Activated CD4-positive, alpha-beta T cell treated with anti-CD3 and anti-CD28 coated beads for 4 hours (primary cell): ENCODE measurements at places on chromosomes 7 and 10.

DNA sequence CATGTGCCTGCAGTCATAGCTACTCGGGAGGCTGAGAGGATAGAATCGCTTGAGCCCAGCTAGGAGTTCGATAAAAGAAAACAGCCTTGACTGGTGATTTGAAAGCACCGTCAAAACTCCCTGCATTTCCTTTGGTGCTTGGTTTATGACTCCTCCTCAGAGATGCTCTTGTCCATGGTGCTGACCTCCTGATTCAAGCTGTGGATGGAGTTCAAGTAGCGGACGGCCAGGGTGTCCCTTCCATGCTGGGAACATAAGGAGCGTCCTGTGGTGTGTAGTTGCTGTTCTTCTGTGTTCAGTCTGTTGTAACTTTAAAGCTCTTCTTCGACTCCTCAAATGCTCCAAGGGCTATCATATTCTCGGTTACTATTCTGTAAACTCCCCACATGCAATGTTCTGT is 382.5 kb upstream of the KIAA1217 start:
- no peak for DNase-seq

DNA sequence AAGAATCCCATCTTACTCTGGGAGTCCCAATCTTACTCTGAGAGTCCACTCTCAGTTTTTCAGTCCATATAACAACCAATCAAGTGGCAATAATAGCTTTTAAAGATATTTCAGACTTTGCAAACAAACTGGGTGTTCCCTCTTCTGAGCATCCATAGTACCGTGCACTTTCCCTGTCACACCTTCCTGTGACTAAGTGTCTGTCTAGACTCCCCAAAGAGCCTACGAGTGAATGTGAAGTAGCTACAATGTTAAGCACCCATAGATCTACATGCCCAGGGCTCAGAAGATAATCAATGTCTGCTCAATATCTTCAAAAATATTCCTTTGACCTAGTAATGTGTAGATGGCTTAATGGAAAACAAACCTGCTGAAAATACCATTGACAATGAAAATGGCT is 95.6 kb upstream of the ASAH2 start:
- no peak for DNase-seq

DNA sequence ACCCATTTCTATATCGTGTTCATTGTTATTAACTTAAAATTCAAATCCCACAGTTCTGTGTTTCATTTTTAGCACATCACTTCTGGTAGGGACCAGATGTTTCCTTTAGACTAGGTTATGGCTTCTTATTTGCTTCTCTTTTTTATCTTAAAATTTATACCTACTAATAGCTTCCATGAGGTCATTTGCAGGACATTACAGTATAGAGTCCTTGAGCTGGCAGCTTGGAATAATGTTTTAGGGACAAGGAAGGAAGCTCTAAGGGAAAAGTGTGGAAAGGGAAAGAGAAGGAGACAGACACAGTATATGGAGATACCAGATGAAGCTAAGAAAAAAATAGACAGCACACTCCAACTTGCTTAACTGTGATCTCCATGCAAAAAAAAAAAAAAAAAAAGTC is 48.8 kb upstream of the CD36 start:
- DNase-seq: no peak

DNA sequence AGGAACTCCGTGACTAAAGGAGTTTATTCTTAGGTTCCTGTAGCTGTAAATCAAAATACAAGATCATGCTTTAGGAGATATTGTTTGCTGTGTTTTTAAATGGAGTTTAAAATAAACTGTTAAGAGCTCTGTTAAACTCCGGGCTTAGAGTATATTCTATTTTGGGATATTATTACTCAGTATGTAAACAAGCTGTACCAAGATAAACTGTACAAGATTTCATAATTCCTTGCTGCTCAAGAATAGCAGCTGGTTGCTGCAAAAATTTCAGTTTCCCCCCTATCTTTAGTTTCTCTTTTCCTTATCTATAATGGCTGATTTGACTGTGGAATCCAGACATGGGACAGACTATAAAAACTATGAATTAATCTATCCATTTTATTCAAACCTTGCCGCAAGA is 215.7 kb downstream of the HTR7 start:
- no peak for DNase-seq

DNA sequence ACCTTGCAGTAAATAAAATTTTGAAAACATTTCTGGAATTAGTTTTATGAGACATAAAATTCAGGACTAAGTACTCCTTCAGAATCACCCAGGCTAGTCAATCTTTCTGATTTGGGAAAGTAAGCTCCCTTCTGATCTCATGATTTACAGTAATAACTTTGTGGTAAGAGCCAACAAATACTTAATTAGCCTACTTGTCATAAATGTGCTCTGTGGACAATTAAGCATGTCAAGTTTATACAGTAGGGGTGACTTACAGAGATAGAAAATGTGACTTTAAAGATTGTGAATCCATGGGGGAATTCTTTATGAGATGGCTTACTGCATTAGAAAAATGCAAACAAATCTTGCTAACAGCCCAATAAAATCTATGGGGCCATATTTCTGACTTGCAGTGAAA is 616.9 kb upstream of the GHITM start:
- no peak for DNase-seq

- DNase-seq: no peak
Measured at GRCh38 chr10:79001082-79001885, 67.5 kb upstream of the ZMIZ1 start.

GRCh38 chr7:79529881-79530235 is 76.4 kb upstream of the MAGI2 start:
- no peak for DNase-seq
